ENCODE measurements at places on chromosomes 2 and 18.

GRCh38 chr2:42196403-42197267, 27.5 kb downstream of the EML4 start:
- peak; percentile 20 for DNase-seq

DNA sequence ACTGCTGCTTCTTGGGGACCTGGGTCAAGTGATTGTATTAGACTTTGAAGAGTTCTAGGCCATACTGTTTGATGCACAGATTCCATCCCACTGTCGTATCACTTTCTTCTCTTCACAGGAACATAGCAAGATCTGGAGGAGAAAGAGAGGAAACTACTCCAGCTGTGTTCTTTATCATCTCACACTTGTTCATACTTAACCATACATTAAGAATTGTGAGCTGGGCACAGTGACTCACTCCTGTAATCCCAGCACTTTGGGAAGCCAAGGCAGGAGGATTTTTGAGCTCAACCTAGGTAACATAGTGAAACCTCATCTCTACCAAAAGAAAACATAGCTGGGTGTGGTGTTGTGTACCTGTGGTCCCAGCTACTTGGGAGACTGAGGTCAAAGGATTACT, 111.7 kb downstream of the PARD3B start:
- no peak for DNase-seq

DNA sequence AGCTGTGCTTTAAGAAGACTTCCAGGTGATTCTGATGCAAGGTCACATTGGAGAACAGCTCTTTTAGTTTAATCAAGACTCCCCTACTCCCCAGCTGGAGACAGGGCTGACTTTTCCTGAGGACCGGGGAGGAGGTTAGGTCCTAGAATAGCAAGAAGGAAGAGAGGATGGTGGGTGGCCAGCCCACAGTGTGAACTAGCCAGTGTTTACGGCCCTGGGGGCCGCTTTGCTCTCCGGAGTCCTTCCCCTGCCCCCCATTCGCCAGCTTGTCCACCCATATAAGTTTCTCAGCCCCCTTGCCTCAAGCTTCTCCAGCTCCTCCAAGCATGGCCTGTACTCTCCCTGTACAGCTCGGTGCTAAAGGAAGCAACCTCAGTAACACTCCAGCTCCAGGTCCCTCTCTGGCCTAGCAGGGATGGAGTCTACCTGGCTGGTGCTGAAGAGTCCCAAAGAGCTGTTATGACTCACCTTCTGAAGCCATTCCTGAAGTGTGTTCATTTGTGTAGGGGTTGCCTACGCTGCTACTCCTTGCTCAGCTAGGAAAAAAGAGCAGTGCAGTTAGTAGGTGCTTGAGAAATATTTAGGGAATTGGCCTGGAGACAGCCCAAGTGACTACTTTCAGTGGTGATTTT, 7.9 kb downstream of the INPP4A start:
- DNase-seq: no peak

DNA sequence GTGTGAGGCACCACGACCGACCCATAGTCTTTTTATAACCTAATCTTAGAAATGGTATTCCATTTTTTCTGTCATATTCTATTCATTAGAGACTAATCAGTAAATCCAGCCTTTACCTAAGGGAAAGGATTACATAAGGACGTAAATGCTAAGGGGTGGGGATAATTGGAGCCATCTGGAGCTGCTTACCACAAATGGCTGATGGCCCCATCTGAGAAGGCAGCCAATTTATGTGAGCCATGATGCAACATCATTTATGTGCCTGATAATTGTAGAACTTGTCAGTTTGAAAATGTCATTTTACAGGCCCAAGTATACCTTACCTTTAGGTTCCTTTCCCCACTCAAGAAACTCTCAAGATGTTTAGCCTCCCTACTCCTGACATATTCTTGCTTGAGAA, 44.0 kb downstream of the ARHGEF33 start:
- DNase-seq: no peak

DNA sequence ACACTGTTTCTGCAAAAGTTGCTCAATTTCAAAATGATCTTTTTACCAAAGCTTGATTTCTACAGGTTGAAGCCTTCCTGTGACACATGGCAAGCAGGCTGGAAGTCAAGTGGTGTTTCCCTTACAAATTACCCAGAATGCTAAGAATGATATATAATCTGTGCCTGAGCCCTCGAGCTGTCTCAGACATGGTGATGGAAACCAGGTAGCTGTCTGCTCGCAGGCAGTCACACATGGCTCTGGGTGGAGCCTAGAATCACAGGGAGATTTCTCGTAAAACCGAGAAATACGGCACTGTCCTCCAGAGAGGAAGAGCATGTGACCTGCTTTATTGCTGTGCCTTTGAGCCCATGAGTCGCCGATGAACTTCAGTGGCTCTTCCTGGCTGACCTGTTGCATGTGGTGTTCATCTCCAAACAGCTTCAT, 392.9 kb downstream of the ZNF521 start:
- DNase-seq: no peak

DNA sequence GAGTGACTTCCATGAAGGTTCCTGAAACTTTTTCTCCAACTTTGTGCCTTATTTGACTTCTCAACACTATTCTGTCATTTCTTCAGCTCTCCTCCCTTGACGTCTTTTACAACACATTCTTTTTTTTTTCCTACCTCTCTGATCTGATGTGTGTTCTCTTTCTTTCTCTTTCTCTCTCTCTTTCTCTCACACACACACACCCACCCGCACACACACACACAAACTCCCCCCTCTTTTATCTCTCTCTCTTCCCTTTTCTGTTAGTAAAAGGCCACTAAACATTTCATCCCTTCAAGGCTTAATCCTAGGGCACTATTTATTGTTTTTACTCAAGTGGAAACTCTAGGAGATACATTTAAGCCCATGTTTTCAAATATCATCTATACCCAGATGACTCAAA, 107.8 kb upstream of the CNTNAP5 start:
- no peak for DNase-seq

GRCh38 chr18:57651914-57652313, 30.3 kb upstream of the NARS1 start:
- DNase-seq: no peak

DNA sequence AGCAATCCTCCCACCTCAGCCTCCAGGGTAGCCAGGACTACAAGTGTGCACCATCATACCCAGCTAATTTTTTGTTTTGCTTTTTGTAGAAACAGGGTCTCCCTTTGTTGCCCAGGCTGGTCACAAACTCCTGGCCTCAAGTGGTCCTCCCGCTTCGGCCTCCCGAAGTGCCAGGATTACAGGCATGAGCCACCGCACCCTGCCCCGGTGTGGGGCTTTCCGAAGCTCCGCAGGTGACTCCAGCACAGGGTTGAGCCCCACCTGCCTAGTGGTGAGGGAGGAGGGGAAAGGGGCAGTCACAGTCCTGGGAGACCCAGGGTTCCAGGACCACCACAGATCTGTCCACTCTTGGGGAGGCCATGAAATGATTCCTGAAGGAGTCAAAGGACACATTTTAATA, 5.2 kb downstream of the PRLH start:
- no peak for DNase-seq

- no peak for DNase-seq
These were observed 61.2 kb upstream of the CUL3 start for GRCh38 chr2:224646242-224646846.

DNA sequence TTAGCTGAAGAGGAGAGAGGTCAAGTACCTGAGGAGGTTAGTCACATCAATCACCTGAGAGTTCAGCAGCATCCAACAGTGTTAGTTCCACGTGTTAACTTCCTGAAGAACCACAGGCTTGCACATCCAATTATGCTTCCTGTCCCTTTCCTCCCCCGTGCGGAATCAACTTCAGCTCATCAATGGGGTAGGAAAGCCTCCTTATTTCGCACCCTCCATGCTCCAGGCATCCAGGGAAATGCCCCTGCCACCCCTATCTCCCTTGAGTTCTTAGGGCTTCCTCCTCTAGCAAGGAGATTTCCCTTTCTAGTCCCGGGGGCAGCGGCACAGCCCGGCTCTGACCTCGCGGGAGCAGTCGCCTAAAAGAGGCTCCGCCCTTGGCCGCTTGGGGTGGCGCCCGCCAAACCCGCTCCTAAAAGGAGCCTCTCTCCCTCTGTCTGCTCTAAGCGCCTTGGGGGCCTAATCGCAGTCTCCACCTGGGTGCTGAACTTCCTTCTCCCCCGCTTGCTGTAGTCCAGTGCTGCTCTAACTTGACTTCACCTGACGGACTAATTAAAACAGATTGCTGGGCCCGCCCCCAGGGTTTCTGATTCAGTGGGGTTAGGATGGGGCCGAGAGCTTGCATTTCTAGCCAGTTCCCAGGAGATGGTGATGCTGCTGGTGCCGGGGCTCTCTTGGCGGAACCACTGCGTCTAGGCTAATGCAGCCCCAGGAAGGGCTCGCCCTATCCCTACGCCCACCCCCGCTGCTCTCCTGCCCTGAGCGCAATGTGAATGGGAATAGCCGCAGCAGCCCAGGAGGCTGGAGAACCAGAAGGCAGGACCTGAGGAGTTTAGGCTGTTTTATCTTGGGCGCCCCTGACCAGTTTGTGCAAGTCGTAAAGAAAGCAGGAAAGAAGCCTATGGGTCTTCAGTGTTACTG, 3.4 kb upstream of the TET3 start:
- no peak for DNase-seq

- no peak for DNase-seq
These were observed 125.1 kb upstream of the HAAO start for GRCh38 chr2:42917425-42917927.

- no peak for DNase-seq
These were observed 422.6 kb upstream of the SETBP1 start for GRCh38 chr18:44258086-44258485.

- no peak for DNase-seq
These were observed 464.2 kb upstream of the TCF4 start for GRCh38 chr18:56052202-56052601.

- no peak for DNase-seq
These were observed 62.1 kb upstream of the THSD7B start for GRCh38 chr2:136703214-136703613.

DNA sequence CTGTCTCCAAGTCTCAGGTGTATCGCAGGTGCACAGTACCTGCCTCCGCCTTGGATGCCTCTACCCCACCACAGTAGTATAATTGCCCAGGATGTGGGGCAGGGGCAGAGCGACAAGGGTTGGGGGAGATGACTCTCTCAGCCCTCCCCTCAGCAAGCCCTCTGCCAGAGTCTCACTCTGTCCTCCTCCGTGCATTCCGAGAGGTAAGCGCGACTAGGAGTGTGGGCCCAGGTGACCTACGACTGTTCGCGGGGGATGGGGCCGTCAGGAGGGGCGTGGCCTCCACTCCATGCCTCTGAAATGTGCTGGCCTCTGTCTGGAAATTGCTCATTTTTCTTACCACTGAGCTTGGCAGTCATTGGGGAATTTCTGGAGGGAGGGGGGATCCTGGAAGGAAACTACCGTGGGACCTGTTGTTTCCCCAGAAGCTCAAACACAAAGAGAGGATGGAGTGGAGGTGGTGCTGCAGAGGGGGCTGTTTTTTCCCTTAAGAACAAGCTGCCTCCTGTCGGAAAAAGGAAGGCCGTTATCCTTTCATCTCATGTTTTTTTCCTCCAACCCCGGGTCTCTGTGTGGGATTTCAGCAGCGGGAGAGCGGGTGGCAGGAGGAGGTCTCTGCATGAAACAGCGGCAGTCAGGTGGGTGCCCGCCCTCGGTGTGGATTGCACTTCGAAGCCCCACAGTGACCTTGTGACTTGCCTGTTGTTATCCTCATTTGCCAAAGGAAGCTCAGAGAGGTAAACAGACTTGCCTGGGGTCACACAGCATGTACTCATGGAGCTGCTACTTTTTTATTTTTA, 13.0 kb upstream of the RALB start:
- DNase-seq: no peak

GRCh38 chr2:28206762-28207161, 185.9 kb upstream of the FOSL2 start:
- no peak for DNase-seq

GRCh38 chr2:128638341-128639119, 319.9 kb upstream of the HS6ST1 start:
- no peak for DNase-seq

GRCh38 chr2:31032475-31032874, 105.8 kb downstream of the GALNT14 start:
- DNase-seq: no peak

DNA sequence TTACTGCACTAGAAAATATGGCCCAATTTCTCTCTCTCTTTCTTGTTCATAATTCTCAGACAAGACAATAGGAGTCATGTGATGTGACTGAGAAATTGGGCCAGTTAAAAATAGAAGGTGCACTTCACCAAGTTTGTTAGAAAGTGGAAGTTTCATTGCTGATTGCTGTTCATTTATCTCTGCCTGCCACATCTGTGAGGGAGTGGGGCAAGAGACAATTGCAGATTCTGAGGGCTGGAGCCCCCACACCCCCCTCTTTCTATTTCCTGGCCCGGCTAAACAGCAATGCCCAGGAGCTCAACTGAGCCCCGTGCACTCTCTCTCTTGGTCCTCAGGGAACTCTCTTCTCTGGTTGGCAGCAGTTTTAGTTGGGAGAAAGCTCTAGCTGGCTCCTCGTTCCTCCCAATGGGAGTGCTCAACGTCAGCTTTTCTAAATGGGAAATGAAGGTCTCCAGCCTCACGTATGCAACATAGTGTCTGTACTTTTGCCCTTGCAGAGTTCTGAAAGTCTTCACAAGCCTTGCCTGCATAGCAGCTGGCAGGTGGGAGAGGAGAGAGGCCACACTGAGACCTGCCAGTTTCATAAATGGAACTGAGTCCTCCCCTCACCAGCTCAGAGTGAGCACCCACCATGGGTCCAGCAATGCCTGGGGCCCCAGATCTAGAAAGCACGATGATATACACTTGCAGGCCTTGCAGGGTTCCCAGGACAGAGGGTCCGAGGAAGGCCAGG, 115.7 kb downstream of the MYCN start:
- DNase-seq: no peak

- DNase-seq: no peak
These were observed 286.4 kb upstream of the PARD3B start for GRCh38 chr2:204258890-204259289.

- DNase-seq: no peak
These were observed 81.6 kb downstream of the AOX1 start for GRCh38 chr2:200667413-200667812.

DNA sequence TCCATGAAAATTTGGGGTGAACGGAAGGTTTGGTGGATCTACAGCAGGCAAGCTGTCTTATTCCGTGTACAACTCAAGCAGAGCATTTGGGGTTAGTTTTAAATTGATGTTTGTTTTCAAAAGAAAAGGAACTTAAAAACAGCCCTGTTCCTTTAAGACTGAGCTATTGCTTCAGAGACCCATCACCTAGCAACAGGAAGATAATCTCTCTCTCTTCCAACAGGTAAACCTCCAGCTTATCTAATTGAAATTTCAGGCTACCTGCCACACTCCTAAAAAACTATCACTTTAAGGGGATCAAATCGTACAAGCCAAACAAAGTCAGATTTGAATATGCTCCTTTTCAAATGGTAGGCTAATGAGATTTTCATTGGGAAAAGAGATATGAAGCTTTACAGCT, 101.8 kb downstream of the RNF152 start:
- no peak for DNase-seq

DNA sequence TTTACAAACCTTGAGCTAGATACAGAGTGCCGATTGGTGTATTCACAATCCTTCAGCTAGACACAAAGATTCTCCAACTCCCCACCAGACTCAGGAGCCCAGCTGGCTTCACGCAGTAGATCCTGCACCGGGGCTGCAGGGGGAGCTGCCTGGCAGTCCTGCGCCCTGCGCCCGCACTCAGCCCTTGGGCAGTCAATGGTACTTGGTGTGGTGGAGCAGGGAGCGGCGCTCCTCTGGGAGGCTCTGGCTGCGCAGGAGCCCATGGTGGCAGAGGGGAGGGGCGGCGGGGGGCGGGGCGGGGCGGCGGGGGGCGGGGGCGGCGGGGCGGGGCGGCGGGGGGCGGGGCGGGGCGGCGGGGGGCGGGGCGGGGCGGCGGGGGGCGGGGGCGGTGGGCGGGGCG, 923.4 kb downstream of the SOCS6 start:
- no peak for DNase-seq
